ENCODE measurements at places on chromosomes 5 and 9.

GRCh38 chr5:106964132-106964531 is 706.6 kb downstream of the EFNA5 start:
- no peak for DNase-seq

GRCh38 chr5:73899916-73900315 is 273.9 kb downstream of the ARHGEF28 start:
- DNase-seq: no peak

- no peak for DNase-seq
Observed at GRCh38 chr5:102819634-102820033, 64.5 kb downstream of the PAM start.

- DNase-seq: no peak
Observed at GRCh38 chr5:176535664-176536131, 1.5 kb downstream of the RNF44 start.

DNA sequence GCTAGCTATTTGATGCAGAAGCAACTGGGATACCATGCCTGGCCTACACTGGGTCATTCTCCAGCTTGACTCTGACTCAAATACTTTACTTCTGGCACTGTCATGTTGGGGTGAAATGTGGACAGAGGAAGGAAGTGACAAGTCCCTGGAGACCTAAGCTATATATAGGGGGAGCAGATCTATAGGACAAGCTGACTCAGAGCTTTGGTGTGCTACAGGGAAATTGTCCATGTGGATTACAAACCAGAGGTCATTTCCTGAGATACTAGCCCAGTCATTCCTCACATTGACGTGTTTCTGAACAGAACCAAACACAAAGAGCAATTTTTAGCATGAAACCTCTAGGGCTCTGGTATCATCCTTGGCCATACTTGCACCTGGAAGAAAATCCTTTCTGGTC is 531.6 kb upstream of the CLINT1 start:
- no peak for DNase-seq

GRCh38 chr5:88967633-88968585 is 84.9 kb upstream of the MEF2C start:
- DNase-seq: no peak

DNA sequence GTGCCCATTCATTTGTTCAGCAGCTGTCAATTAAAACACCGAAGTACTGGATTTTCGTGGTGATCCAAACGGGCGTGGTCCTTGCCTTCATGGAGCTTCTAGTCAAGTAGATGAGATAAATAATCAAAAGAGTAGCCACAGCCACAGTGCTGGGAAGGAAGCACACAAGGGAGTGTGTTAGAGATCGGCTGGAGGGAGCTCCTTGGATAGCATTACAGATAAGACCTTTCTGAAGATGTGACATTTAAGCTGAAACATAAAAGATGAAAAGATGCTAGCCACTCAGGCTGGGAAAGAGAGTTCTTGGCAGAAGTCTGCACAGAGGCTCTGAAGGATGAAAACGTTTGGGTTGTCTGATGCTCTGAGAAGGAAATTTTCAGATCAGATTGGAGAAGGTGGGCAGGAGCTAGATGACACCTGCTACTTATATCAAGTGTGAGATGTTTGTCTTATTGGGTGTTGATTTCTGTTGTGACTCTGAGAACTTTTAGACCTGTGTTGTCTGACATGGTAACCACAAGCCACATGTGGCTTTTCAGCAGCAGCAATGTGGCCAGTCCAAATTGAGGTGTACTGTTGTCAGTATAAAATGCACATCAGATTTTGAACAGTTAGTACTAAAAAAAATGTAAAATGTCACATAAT is 123.9 kb downstream of the TLE4 start:
- no peak for DNase-seq

DNA sequence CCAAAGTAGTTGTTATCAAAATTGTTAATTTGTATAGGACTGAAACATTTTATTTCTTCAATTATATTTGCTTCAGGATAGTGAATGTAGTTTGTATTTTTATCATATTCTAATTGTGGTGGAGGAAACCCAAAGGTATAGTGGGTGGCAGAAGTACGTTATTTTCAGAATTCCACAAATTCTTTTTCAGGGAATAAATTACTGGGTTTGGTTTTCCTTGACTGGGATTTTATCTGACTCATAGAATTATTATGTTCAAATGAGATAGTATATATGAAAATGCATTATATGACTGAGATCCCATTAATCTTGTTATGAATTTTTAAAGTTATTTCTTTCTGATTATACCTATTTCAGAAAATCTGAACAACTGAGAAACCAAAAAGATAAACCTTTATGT is 73.7 kb downstream of the VPS13A start:
- DNase-seq: no peak

DNA sequence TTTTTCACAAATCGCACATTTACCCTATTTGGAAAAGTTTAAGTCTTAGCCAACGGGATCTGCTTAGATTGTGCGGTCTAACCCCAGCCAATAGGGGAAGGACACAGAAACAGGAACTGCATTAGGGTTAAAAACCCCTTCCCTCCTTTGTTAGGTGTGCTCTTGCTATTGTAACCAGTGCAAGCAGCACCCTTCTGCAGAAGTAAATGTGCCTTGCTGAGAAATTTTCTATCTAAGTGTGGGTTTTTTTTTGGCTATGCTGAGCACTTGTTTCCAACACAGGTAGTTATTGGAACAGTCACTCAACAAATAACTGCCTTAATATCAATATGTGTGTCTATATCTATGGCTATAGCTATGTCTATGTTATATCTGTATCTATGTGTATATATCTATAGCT is 190.0 kb downstream of the TRIM32 start:
- DNase-seq: no peak

GRCh38 chr5:85709728-85710127 is 908.0 kb upstream of the COX7C start:
- no peak for DNase-seq

DNA sequence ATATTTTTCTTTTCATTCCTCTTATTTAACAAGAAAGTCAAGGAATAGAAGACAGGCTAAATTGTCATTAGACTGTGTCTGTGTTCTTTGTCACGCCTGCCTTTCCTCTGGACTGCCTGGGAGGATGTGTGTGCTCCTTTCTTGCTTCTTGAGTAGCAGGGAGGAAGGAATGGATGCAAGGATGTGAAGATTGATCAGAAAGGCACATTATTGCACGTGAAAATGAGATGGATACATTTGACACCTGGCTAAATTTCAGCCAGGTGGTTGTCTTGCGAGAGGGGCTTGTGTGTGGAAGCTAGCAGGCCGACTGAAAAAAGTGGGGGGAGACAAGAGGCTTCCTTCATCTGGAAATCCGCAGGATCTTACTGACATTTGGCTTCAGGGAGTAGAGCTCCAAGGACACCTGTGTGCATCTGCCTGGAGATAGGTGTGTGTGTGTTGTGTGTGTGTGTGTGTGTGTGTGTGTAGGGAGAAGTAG is 200.1 kb downstream of the MEF2C start:
- DNase-seq: no peak

GRCh38 chr9:134233022-134233421 is 68.7 kb upstream of the RNU6ATAC start:
- DNase-seq: no peak

GRCh38 chr5:150490754-150491153 is 17.2 kb upstream of the NDST1 start:
- no peak for DNase-seq

- no peak for DNase-seq
Observed at GRCh38 chr5:104754311-104754995, 1191.9 kb upstream of the NUDT12 start.

- DNase-seq: no peak
Observed at GRCh38 chr5:154206311-154206710, 15.8 kb downstream of the GALNT10 start.

DNA sequence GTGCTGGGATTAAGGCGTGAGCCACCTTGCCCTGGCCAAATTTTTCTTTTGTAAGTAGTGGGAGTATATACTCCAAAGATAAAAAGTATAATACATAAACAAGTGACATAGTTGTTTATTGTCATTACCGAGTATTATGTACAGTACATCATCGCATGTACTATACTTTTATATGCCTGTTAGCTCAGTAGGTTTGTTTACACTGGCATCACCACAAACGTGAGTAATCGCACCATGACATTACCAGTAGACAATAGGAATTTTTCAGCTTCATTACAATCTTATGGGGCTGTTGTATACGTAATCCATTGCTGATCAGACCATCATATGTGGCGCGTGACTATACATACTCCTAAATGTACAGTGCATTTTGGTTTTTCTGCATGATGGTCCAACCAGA is 9.8 kb downstream of the SECISBP2 start:
- DNase-seq: no peak

- no peak for DNase-seq
Observed at GRCh38 chr9:70007831-70008230, 35.8 kb upstream of the MAMDC2 start.

DNA sequence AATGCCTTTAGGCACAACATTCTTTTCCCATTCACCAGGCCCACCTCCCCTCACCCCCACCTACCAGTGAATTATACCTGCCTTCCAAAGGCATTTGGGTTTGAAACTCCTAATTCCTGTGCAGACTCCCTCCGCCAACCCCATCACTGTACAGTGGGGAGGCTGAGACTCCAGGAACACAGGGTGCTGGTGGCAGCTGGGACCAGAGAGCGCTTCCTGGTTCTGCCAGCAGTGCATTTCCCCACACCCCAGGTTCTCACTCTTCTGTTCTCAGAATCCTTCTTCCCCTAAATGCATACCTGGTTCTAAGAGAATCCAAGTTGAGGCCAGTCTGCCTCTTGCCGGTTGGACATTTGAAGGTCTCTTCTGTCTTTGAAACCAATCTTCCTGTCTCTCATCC is 21.1 kb downstream of the SLC36A2 start:
- DNase-seq: no peak

DNA sequence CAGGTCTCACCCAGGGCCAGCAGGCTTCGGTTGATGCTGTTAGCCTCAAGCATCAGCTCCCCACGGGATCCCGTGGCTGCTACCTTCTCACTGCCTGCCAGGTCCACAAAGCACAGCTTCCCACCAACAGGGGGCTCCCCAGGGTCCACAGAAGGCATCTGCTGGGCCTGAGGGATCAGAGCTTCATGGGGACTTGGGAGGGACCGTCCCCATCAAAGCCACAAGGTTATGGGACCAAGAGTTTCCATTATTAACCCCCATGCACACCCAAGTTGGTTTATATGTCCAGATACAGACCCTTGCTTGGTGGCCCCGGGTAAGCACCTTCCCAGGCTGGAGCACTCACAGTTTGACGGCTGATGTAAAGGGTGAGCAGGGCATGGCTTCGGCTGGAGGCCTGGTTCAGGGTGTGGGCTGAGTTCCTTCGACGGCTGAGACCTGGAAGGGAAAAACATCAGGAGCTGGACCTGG is 3.0 kb downstream of the KIF12 start:
- no peak for DNase-seq

- DNase-seq: no peak
Observed at GRCh38 chr5:74082512-74083055, 456.6 kb downstream of the ARHGEF28 start.

DNA sequence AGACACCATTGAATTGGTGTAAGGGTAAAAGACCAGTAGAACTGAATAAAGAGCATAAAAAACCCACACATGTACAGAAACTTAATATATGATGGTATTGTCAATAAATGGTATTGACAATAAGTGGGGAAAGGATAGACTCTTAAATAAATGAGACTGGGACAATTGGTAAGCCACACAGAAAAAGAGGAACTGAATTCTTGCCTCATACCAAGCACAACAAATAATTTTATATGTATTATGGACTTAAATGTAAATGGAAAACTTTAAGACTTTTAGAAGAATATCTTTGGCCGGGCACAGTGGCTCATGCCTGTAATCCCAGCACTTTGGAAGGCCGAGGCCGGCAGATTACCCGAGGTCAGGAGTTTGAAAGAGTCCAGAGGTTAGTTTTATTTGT is 37.9 kb upstream of the PPP2CA start:
- no peak for DNase-seq

DNA sequence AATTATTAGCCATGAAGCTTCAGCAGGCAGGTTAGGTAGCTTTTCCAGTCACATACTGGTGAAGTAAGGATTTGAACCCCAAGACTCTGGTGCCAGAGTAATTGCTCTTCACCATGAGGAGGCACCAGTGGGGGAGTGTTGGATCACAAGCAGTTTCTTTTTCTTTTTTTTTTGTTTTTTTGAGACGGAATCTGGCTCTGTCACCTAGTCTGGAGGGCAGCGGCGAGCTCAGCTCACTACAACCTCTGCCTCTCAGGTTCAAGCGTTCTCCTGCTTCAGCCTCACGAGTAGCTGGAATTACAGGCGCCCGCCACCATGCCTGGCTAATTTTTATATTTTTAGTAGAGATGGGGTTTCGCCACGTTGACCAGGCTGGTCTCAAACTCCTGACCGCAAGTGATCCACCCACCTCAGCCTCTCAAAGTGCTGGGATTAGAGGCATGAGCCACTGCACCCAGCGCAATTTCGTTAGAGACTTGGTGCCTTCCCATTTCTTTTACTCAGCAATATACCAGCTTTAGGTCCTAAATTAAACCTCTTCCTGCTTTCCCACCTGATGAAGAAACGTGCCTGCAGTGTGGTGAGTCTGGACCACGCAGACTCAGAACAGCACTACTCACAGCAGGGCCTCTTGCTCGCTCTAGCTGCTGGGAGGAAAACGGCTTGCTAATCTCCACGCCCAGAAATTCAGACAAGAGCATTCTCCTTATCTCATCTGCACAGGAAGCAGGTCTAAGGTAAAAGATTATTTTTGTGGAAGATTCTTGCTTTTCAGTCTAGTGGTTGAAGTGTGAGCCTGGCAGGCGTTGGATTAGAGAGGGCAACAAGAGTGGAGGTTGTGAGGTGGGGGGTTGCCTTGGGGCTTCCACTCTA is at the start of gene S100Z:
S100Z (plus strand) TSS at position 596 of the 873 bp plus-strand sequence. CDS start 25,346 bp downstream, outside the sequence.
- DNase-seq: no peak

- DNase-seq: no peak
Observed at GRCh38 chr9:112334432-112334841, 1.0 kb upstream of the PTBP3 start.

DNA sequence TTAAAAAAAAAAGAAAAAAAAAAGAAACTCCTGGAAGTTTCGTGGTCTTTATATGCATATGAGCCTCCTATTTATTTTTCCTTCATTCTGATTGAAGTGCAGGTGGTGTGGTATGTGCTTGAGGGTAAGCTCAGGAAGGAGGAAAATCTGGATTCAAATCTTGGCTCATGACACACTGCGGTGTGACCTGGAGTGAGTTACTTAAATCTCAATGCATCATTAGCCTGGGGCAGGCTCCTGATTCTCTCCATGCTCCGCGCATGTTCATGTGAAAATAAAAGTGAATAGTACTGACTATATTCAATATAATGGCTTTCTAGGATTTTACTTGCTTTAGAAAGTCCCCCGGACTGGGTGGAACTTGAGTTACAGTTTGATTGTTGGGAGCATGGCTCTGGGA is 35.6 kb downstream of the PTTG1 start:
- no peak for DNase-seq

GRCh38 chr5:10460252-10460906 is 18.7 kb downstream of the ROPN1L start:
- DNase-seq: no peak

- DNase-seq: no peak
Observed at GRCh38 chr5:159669559-159669958, 246.7 kb upstream of the ADRA1B start.

GRCh38 chr5:40981420-40981819 is 72.1 kb downstream of the C7 start:
- DNase-seq: no peak

DNA sequence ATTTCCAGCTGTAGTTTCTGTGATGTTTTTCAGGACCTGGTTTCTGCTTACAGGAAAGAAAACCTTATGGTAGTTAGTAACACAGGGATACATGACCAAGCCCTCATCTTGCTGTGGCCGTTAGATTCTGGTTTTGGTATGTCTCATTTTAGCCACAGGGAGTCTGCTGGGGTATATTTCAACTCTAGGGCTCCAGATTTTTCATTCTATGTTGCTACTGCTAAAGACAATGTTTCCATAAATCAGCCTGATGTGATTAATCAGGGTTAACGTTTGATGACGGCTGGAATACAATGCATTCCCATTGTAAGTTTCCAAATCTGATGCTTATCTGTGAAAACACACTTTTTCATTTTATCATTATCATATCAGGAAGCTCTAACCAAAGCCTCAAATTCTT is 48.2 kb downstream of the P4HA2 start:
- DNase-seq: no peak
